ENCODE measurements at places on chromosomes 13 and 19. TPM values are rescaled to one million over a fixed set of nuclear protein-coding genes. Genes with fewer than 3 reads are reported as not detected.

The ZNF628 gene
- polyA plus RNA-seq: 7.5 TPM

DNA sequence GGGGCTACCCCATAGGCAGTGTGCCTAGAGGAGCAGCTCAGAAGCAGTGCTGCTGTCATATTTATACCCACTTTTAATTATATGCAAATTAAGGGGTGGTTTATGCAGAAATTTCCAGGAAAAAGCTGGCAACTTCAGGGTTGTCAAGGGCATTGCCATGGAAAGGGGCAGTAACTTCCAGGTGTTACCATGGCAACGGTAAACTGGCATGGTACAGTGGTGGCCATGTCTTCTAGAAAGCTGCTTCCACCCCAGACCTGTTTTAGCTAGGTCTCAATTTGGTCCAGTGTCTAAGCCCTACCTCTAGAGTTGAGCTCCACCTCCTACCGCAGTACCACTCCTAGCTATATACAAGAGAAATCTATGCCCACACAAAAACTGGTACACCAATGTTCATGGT is 11.3 kb downstream of the PNMA8A start:
- no peak for DNase-seq
- no peaks in the 10 kb centered on the region for H3K27me3 ChIP-seq
- H3K4me1 ChIP-seq: no peaks in the 10 kb centered on the region
- H3K27ac ChIP-seq: no peak overlapping the region
- H3K36me3 ChIP-seq: no peaks in the 10 kb centered on the region

DNA sequence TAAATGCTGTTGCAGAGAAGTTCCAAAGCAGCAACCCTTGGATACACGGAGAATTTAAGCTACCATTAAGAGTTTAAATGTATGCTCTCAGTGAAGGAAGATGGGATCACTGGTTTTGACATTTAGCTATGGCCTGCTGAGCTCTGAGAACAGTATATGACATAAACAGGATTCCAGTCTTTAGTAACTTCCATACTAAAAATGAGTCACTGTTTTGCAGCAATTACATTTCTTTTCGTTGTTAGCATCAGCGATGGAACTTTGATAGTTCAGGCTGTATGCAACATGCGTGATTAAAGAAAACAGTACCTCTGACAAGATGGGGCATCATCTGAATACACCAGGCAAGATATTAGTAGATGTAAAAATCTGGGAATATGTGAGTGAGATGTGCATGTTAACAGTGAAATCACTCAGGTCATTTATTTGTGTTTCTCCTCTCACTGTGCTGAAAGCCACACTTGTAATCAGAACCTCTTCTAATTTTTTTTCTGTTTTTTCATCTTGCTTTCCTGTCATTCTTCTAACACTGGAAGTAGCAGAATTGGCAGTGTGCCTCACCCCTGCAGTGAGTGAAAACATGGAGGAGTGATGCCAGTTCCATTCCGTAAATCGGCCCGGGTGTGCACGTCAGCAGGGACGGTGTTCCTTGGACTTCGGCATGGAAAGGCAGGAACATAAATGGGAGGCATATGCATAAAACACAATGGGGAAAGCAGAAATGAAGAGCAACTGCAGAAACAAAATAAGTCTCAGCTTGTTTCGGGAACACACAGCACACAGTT is 361.5 kb downstream of the OXGR1 start:
- H3K27ac ChIP-seq: no peak overlapping the region
- H3K4me1 ChIP-seq: no peaks in the 10 kb centered on the region
- H3K27me3 ChIP-seq: no peaks in the 10 kb centered on the region
- no peak for DNase-seq

DNA sequence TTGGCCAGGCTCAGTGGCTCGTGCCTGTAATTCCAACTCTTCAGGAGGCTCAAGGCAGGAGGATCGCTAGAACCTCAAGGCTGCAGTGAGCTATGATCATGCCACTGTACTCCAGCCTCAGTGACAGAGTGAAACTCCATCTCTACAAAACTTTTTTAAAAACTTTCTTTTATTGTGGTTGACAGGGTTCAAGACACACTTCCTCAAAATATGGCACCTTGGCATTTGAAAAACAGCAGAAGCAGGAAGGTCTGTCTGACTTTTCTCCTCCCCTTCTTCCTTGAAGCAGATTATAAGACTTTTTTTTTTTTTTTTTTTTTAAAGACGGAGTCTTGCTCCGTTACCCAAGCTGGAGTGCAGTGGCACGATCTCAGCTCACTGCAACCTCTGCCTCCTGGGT is 100.3 kb downstream of the TM9SF2 start:
- no peak overlapping the region for H3K4me3 ChIP-seq
- no peak for DNase-seq
- H3K4me1 ChIP-seq: no peaks in the 10 kb centered on the region
- H3K27ac ChIP-seq: no peak overlapping the region
- no peaks in the 10 kb centered on the region for H3K27me3 ChIP-seq

DNA sequence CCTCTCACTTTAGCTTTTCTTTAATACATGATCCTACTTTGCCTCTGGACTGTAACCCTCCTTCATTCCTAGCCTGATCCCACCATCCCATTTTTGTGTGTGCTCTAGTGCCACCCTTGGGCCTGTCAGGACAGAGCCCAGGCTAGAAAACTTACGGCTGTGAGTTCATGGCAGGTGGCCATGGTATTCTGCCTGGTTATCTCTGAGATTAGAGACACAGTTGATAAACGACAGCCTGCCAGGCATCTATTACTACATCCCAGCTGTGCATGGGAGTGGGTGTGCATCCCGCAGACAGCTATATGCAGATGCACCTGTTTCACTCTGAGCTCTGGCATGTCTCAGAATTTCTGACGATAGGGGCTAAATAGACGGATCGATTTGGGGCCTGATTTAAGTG is 110.9 kb downstream of the HS6ST3 start:
- H3K4me1 ChIP-seq: no peaks in the 10 kb centered on the region
- no peak overlapping the region for H3K4me3 ChIP-seq
- H3K27me3 ChIP-seq: no peaks in the 10 kb centered on the region
- DNase-seq: no peak
- no peaks in the 10 kb centered on the region for H3K36me3 ChIP-seq
- no peak overlapping the region for H3K27ac ChIP-seq

The GPR183 gene
- polyA plus RNA-seq: 6.6 TPM

DNA sequence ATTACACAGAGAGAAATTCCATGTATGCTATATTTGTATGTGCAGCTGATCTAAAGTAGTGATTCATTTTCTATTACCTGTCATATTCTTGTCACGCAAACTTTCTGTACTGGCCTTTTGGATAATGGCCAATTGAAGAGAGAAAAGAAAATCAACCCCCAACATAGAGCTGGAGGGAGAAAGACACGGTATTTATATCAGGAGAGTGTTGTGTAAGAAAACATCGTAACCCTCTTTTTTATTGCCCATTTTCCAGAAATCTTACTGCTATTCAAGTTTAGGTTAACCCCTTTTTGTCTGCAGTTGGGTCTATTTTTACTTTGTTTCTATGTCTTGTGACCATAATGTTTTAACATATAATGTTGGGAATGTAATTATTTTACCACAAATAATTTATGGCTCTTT is 27.9 kb downstream of the DGKH start:
- no peak overlapping the region for H3K27ac ChIP-seq
- no peaks in the 10 kb centered on the region for H3K36me3 ChIP-seq
- H3K4me1 ChIP-seq: no peaks in the 10 kb centered on the region

The KRTDAP gene
- 0.16 TPM for polyA plus RNA-seq

GRCh38 chr13:110798081-110798994 is 84.8 kb downstream of the ING1 start:
- H3K4me3 ChIP-seq: no peak overlapping the region
- no peak overlapping the region for H3K27ac ChIP-seq
- H3K36me3 ChIP-seq: no peaks in the 10 kb centered on the region
- H3K27me3 ChIP-seq: no peaks in the 10 kb centered on the region

The SCN1B gene
- 12.6 TPM for polyA plus RNA-seq

The GIPR gene
- polyA plus RNA-seq: 2.2 TPM

- no peak for DNase-seq
- H3K36me3 ChIP-seq: no peaks in the 10 kb centered on the region
- H3K27me3 ChIP-seq: no peaks in the 10 kb centered on the region
- no peak overlapping the region for H3K4me3 ChIP-seq
Measured at GRCh38 chr13:56019606-56020005, 1121.1 kb upstream of the PRR20A start.

GRCh38 chr19:13430790-13431582 is 75.3 kb downstream of the CACNA1A start:
- H3K36me3 ChIP-seq: no peaks in the 10 kb centered on the region
- H3K4me1 ChIP-seq: no peaks in the 10 kb centered on the region
- no peaks in the 10 kb centered on the region for H3K27me3 ChIP-seq
- DNase-seq: no peak
- H3K4me3 ChIP-seq: no peak overlapping the region

The CYP2F1 gene
- polyA plus RNA-seq: 2.9 TPM

DNA sequence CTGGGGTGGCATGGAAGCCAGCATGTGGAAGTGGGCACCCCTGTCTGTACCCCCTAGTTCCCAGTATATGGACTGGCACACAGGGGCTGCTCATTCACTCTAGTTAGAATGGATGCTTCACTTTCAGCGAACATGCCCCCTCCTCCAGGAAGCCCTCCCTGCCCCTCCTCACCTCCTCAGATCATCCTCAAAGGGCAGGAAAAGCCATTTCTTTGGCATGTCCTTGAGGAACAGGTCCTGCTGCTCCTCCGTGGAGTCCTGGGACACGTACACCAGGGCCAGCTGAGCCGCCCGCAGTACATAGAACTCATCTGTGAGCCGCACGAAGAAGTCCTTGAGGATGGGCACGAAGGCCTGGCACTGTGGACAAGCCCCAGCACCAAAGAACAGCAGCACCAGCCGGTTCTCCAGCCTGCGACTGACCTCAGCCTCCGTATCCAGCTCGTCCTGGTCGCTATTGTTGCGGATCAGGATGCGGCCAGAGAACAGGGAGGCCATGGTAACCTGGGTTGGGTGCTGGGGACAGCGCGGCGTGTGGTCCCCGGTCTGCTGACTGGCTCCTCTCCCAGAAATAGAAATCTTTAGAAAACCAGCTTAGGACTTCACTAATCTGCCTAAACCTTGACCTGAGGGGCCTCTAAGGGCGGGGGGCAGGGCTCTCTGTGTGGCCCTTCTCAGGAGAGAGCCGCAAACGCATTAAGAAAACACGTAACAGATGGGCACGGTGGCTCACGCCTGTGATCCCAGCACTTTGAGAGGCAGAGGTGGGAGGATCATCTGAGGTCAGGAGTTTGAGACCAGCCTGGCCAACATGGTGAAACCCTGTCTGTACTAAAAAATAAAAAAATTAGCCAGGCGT is at the start of gene NXNL1:
NXNL1 (minus strand) TSS at position 555 of the 859 bp plus-strand sequence; CDS start at position 498, 57 bp downstream.
- H3K27ac ChIP-seq: no peak within 1 kb of the TSS
- H3K4me3 ChIP-seq: no peak within 1 kb of the TSS
- H3K4me1 ChIP-seq: no peaks in the 10 kb centered on the region
- no peaks in the 10 kb centered on the region for H3K36me3 ChIP-seq
- DNase-seq: no peak

GRCh38 chr19:750640-751423 is at the start of gene MISP:
Gene MISP (plus strand): TSS chr19:751112. CDS start chr19:756947, 5,835 bp downstream.
- no peak within 1 kb of the TSS for H3K27ac ChIP-seq
- H3K4me1 ChIP-seq: no peaks in the 10 kb centered on the region
- no peak within 1 kb of the TSS for H3K4me3 ChIP-seq
- H3K36me3 ChIP-seq: no peaks in the 10 kb centered on the region
- DNase-seq: peak; percentile 69

The TMEM150B gene
- polyA plus RNA-seq: 23.0 TPM

DNA sequence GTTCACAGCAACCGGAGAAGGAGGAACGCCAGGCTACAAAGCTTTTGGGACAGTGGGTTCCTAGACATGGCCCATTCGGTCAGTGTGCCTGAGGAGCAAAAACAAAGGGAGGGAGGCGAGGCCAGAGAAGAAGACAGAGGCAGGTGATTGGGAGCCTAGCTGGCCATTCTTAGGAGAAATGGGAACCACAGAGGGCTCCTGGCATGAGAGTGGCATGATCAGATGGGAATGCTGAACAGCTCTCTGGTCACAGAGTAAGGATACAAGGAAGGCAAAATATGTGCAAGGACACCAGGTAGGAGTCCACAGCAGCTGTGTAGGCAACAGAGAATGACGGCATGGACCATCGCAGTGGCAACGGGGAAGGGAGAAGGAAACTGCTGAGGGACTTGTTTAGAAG is 82.4 kb downstream of the EFNB2 start:
- H3K27ac ChIP-seq: no peak overlapping the region
- no peaks in the 10 kb centered on the region for H3K36me3 ChIP-seq
- H3K4me3 ChIP-seq: no peak overlapping the region
- DNase-seq: no peak
- H3K4me1 ChIP-seq: no peaks in the 10 kb centered on the region

DNA sequence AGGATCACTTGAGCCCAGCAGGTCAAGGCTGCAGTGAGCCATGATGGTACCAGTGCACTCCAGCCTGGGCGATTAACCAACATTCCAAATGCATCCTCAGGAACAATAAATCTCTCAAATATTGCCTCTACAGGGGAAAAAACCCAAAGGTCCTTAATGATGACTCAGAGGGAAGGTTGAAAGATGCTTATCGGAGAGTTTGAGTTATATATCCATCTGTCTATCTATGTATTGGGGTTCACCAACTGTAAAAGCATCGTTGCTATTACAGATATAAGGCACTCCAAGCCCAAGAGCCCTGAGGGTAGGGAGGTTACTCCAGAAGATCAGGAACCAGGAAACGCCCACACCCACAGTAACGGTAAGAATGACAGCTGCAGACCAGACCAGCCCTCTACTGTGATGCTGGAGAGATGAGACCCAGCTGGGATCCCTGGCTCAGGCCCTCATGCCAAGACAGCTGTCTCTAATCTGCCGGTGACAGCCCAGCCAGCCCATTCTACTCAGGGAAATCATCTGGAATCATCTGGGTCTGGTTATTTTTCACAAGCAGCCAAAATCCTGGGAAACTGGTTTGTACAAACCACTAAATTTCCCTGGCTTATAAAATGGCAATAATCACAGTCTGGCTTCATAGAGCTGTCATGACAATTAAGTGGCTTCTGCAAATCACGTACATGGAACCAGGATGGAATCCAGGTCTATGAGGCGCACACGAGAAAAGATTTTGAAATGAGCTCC is 23.8 kb downstream of the TEX101 start:
- H3K27me3 ChIP-seq: no peaks in the 10 kb centered on the region
- H3K4me3 ChIP-seq: no peak overlapping the region
- H3K4me1 ChIP-seq: no peaks in the 10 kb centered on the region
- peak overlapping the region; percentile 51 for H3K27ac ChIP-seq

DNA sequence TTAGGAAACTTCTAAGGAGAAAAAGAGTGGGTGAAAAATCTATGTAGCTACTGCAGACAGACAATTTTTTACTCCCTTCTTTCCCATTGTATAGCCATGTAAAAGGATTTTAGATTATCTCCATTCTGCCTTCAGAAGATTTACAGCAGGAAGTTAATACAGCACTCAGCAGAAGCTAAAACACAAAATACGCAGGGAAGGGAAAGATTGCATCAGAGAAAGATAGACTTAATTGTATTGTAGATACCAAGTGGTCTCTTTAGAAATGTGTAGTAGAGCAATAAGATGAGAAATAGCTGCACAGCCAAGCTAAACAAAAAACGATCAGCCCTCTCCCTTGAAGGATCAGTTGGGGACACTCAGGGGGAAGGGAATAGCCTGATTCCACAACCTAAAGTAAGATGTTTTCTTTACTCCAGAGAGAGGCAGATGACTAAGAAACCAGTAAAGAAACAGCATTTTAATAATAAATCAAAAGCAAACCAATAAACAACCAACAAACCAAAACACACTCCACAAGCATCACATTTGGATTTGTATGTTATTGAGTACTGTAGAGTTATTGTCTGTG is 236.7 kb upstream of the SLITRK1 start:
- peak; percentile 1 for DNase-seq
- no peaks in the 10 kb centered on the region for H3K4me1 ChIP-seq
- no peaks in the 10 kb centered on the region for H3K27me3 ChIP-seq
- no peaks in the 10 kb centered on the region for H3K36me3 ChIP-seq

- DNase-seq: no peak
- no peak overlapping the region for H3K27ac ChIP-seq
- no peaks in the 10 kb centered on the region for H3K36me3 ChIP-seq
- no peaks in the 10 kb centered on the region for H3K4me1 ChIP-seq
- no peaks in the 10 kb centered on the region for H3K27me3 ChIP-seq
Measured at GRCh38 chr13:42394711-42395085, 122.7 kb downstream of the AKAP11 start.
